ENCODE measurements at places on chromosomes 16 and 17. TPM values are rescaled to one million over a fixed set of nuclear protein-coding genes. Genes with fewer than 3 reads are reported as not detected.

DNA sequence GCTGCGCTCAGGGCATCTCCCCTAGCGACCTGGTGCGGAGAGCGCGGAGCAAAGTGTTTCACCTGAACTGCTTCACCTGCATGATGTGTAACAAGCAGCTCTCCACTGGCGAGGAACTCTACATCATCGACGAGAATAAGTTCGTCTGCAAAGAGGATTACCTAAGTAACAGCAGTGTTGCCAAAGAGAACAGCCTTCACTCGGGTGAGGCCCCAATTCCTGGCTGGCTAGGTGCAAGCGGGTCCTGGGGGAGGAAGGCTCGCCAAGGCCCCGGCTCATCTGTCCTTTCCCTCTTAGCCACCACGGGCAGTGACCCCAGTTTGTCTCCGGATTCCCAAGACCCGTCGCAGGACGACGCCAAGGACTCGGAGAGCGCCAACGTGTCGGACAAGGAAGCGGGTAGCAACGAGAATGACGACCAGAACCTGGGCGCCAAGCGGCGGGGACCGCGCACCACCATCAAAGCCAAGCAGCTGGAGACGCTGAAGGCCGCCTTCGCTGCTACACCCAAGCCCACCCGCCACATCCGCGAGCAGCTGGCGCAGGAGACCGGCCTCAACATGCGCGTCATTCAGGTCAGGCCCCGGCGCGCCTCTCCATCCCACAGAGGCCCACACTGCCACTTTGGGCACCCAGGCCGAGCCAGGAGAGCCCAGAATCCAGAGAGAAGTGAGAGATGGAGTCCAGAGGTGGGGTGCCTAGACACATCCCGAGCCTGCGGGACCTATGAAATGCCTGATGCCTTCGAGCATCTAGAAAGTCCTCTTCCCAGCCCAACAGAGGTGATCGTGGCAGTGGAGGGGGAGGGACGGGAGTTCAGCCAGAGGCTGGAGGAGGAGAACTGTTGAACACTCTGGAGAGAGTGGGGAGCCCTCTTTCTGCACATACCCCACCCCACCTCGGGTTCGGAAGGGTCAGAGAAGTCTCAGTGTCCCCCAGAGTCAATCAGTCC, 3.3 kb downstream of the LHX1 start:
- DNase-seq, result no peak

ANKRD13B gene
- total RNA-seq, result 8.0 TPM

ACAP1 gene
- 4.7 TPM for total RNA-seq

DNA sequence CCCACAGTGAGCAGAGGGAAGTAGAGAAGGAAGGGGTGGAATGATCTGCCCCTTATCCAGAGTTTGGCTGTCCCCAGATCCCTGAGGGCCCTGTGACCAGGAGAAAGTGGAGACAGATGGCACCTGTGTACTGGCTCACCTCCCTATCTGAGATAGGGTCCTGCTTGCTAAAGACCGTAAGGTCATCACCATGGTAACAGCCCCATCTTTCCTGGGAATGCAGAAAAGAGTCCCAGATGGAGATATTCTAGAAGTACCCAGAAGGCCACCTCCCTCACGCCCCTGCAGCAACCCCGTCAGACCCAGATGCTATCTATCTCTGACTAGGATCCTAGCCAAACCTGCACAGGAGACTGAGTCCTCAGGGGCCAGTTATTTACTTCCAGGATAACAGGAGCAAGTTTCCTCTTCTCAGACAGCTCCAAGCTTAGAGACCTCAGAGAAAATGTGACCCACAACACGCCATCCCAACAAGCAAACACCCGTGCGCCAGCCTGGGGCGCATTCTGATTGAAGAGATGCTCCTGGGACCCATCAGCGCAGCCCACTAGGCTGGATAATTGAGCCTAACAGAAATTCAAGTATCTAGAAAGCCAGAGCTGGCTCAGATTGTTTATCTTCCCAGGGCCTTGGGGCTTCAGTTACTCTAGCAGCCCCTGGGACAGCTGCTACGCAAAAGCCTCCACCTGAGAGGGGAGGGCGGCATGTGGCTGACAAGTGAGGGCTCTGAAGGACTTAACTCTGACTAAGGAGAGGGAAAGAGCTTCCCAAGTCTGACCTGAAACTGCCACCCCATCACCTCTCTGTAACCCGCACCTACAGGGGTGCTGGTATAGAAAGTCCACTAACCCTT, 1.9 kb downstream of the ORMDL3 start:
- DNase-seq, result no peak

DNA sequence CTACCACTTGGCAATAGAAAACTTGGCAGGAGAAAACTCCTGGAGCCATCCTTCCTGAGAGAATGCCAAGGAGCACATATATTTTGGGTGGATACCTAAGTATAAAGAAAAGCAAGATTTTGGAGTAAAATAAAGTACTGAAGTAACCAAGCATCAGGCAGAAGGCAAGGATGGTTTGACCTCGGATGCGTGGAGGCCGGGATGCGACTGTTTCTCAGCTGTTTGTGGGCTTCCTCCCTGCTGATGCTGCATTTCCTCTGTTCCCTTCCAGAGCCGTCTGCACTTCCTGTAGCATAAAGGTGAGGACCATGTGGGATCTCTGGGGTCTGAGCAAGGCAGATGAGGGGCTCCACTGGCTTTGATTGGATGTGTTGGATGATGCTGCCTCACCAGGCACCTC, 5.5 kb upstream of the TCF25 start:
- no peak for DNase-seq

- no peak for DNase-seq
These were observed 85.4 kb upstream of the CLEC18A start for GRCh38 chr16:69865701-69866100.

GRCh38 chr17:64638552-64639203, 23.4 kb downstream of the SMURF2 start:
- DNase-seq, result no peak

- no peak for DNase-seq
These were observed at the start of gene TVP23A for GRCh38 chr16:10817963-10818941. TSS of gene TVP23A (minus strand) at chr16:10818794. CDS start at chr16:10818493, 301 bp downstream.

DNA sequence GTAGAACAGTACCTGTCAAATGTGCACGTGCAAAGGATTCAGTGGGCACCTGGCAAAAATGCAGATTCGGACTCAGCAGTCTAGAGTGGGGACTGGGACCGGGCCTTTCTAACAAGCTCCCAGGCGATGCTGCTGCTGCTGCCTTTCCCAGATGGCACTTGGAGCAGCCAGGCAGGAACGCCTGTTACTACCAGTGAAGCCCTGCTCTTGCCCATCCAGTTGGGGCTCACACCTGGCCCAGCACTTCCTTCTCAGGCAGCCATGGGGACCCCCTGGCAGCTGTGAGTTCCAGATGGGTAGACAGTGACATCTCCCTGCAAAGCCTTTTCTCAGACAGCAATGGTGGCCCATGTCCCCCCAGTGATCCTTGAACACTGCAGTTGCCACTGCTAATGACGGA, 30.4 kb downstream of the KDM8 start:
- no peak for DNase-seq

ARHGAP44 gene
- total RNA-seq, result 5.7 TPM

GDPD1 gene
- total RNA-seq, result 2.7 TPM

- no peak for DNase-seq
These were observed 8.1 kb upstream of the FOXF1 start for GRCh38 chr16:86501989-86502855.

DNA sequence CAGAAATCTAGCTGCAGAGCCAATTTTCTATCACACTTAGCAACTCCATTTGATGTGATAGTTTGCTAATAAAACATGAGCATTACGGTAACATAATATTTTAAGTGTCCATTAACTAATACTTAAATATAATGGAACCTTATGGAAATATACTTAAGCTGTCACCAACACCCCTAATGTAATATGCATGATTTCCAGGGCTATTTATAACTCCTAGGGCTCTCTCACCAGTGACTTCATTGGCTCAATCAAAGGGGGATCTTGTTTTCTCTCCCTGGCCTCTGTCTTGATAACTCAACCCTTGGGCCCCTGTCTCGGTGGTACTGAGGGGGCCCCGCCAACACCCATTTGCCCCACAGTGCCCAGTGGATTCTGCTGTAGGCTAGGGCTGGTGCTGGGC, 170.4 kb downstream of the SALL1 start:
- DNase-seq, result no peak

KRTAP16-1 gene
- total RNA-seq, result 4.5 TPM

KRTAP9-1 gene
- not detected for total RNA-seq

GRCh38 chr16:86048882-86049585, 150.1 kb downstream of the IRF8 start:
- DNase-seq, result no peak

HOXB8 gene
- total RNA-seq, result 1.6 TPM

GRCh38 chr16:11410376-11411058, 65.3 kb downstream of the RMI2 start:
- no peak for DNase-seq

GRCh38 chr17:81241648-81242420, 2.7 kb downstream of the NDUFAF8 start:
- peak; percentile 39 for DNase-seq

TMEM98 gene
- total RNA-seq, result 71.0 TPM

PPP1R1B gene
- 12.8 TPM for total RNA-seq

- DNase-seq, result no peak
These were observed 16.8 kb upstream of the TRPV2 start for GRCh38 chr17:16398270-16399267.

PHAF1 gene
- 21.2 TPM for total RNA-seq

LPCAT2 gene
- total RNA-seq, result 24.0 TPM

CTRB2 gene
- total RNA-seq, result not detected

DNA sequence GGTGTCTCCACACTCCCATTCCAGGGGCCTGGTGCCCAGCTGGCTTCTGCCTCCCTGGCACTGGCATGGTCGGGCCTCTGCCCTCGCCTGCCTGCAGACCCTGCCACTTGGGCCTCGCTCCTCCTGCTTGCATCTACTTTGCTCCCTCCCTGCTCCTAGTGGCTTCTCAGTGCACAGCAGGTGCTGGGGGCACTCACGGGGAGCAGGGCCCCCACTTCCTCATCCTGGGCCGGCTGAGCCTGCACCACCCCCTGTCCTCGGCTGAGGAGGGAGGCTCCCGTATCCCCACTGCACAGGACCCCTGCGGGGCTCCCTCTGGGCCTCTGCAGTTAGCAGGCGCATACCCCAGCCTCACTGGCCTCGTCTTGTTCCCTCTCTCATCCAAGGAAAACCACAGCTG, 35.2 kb downstream of the CIBAR2 start:
- no peak for DNase-seq

- DNase-seq, result peak; percentile 4
These were observed 16.3 kb downstream of the NACA2 start for GRCh38 chr17:61574542-61575351.

- no peak for DNase-seq
These were observed 7.4 kb downstream of the IRF8 start for GRCh38 chr16:85906349-85906748.

- no peak for DNase-seq
These were observed 14.7 kb downstream of the ANKRD13B start for GRCh38 chr17:29607557-29608195.

SYT17 gene
- total RNA-seq, result 3.1 TPM

DNA sequence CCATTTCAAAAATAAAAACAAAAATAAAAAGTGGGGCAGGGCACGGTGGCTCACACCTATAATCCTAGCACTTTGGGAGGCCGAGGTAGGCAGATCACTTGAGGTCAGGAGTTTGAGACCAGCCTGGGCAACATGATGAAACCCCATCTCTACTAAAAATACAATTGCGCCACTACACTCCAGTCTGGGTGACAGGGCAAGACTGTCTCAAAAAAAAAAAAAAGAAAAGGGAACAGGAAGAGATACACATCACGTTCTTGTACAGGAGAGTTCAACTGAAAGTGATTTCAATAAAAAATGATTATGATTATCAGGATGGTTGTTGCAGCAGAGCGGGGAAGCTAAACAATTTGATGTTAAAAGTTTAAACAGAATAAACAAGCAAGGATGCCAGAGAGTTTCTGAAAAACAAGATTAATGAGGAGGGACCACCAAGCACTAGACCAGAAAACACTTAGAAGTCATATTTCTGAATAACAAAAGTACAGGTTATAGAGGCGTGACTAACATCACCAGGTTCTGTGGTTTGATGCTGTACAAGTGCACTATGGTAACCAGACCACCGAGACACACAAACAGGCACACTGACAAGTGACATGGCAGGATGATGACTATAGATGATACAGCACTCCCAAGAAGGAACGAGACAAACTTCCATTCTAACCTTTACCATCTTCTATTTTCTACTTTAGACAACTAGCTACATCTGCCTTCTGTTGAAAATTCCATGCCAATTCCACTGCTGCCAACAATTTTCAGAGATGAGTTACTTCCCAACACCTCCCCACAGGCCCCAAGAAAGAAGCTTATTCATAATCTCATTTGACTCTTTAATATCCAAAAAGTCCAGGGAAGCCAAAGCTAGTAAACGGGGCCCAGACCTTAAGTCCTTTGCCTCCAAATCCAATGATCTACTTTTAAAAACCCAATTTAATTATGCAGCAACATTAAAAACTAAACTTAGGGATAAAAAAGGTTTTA, 11.8 kb downstream of the DNAJA2 start:
- DNase-seq, result no peak

ADORA2B gene
- total RNA-seq, result 11.2 TPM

- DNase-seq, result no peak
These were observed 2.7 kb upstream of the LIMD2 start for GRCh38 chr17:63702721-63703015.

DNA sequence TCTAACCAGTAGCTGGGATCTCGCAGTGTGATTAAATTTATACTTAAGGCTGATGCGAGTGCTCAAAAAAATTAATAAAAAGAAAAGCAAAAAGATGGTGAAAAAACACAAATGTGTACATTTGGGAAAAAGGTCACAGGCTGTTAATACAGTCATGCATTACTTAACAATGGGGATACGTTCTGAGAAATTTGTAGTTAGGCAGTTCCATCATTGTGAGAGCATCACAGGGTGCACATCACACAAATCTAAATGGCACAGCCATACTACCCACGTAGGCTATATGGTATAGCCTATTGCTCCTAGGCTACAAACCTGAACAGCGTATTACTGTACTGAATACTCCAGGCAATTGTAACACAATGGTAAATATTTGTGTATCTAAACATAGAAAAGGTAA, 142.4 kb upstream of the MYOCD start:
- no peak for DNase-seq

DNA sequence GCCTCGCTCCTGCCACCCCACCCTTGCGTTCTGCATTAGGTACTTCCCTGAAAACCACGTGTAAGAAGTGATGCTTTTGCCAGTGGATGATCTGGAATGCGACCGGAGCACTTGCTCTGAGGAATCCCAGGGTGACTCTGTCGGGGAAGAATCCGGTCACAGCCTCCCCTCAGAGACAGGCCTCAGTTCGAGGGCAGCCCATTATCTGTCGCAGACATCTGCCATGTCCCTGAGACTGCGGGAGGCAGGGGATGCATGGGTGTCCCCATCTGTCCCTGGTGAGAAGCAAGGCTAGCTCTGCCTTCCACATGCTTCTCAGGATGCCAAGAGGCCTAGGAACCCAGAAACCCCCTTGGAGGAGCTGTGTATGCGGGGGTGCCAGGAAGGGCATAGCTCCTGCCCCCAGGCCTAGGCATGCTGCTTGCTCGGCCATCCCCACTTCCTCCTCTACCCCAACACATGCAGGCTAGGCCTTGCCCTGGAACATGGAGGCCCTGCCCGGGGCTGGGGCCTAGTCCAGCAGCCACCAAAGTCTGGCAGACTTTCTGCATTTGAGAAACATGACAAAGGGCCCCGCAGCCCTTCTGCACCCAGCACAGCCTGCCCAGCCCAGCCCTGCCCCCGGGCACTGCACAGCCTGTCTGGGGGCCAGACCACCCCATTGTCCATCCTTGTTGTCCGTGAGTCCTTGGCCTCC, 20.5 kb downstream of the MNT start:
- DNase-seq, result no peak

- no peak for DNase-seq
These were observed 42.1 kb upstream of the BHLHA9 start for GRCh38 chr17:1227917-1228780.

GRCh38 chr17:50722746-50723145, 3.3 kb downstream of the LUC7L3 start:
- DNase-seq, result no peak

All from skin of body (tissue), 3 donors.